ENCODE measurements at places on chromosomes 1 and 21.

DNA sequence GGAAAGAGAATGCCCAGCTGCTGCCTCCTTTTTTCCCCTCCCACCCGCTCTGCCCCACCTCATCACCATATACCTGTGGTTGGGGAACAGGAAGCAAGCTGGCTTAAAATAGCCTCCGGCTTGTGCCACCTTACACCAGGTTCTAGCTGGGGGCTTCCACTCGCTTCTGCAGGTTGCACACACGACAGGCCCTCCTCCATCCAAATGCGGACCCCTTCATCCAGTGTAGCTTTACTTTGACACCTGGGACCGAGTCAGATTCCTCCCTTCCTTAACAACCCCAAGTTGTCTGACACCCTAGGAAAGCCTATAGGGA is 14.6 kb downstream of the BLACAT1 start:
- DNase-seq = no peak

DNA sequence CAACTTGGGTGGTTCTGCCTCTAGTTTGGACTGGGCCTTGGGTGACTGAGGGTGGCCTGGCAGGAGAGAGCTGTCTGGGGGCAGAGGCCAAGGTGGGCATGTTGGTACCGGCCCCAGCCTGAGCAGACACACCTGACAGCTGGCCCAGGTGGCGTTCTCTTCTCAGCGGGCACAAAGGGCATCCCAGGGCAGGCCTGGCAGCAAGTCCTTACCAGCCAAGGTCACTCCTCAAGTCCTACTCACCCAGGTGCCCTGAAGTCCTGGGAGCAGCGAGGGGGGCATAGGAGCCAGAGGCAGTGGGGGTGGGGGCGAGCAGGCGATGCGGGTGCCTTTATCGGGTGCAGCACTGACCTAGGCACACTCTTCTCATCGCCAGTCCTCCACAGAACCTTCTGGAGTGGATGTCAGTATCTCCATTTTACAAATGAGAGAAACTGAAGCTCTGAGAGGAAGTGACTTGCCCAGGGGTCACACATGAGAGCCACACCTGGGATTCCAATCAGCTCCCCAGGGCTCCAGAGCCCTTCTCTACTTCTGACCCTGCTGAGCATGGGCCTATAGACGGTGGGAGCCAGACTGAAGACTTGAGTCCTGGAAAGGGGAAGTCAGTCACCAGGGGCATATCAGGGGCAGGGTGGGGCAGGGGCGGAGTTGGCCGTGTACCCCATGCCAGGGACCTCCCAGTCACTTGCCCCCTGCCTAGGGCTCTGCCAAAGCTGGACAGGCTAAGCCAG is 587 bp upstream of the SLC25A34 start:
- no peak for DNase-seq

- no peak for DNase-seq
These were observed 55.3 kb upstream of the CNTN2 start for GRCh38 chr1:204987689-204988088.

- DNase-seq = no peak
These were observed 179.6 kb downstream of the DHRS3 start for GRCh38 chr1:12438349-12438924.

GRCh38 chr1:54543729-54544496 is 4.1 kb upstream of the ACOT11 start:
- DNase-seq = no peak

DNA sequence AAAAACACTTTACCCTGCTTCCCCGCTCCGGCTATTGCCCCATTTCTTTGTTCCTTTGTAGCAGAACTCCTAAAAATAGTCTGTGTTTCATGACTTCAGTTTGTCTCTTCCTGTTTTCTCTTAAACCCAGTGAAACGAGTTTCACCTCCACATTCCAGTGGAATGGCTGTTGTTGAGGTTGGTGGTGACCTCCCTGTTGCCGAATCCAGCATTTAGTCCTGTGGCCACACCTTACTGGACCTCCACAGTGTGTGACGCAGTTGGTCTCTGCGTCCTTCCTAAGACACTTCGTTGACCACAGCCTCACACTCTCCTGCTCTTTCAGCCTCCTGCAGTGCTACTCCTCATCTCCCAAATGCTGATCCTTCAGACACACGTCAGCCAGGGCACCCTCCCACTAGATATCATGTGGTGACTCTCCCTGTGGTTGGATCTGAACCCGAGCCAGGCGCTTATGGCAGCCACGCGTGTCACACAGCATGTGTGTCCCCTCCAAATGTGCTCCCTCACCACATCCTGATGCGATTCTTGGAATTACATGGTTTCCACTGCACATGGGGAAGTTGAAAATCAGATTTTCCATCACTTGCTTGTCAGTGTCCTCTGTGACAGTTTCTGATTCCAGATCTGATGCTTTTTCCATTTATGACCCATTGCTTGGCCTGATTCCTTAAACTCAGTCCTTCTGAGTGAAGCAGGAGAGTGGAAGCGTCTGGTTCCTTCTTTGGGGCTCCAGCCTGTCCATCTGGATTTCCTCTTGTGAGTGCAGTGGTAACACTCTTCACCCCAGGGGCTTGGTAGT is 99.1 kb upstream of the ARTN start:
- DNase-seq = no peak

- DNase-seq = no peak
These were observed 29.1 kb downstream of the B3GALT2 start for GRCh38 chr1:193157360-193157759.

GRCh38 chr1:221886743-221887414 is 145.0 kb upstream of the DUSP10 start:
- DNase-seq = no peak

- DNase-seq = no peak
These were observed 184.5 kb downstream of the CAMTA1 start for GRCh38 chr1:6969762-6970161.

DNA sequence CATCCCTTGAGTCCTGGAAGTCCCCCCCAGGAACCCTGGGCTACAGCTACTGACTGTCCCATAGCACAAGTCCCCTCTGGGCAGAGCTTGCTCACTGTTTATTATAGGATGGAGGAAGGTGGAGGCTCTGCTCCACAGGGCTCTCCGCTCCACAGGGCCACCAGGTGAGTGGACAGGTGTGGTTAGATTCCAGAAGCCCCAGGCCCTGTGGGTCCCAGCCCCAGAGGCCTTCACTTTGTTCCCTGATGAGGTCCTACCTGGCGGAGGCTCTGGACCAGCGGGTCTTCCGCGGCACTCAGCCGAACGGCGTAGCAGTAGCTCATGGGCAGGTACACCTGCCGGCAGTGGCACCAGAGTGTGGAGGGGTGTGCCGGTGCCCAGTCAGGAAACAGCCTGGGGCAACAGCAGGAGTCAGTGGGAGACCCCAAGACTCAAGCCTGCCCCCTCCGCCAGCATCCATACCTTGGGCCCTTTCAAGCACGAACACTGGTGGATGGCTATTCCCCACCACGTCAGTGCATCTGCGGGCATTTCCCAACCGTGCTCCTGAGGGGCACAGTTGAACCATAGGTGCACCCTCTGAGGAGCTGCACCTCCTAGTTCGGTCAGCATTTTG is 12.3 kb downstream of the LSS start:
- DNase-seq = no peak

- no peak for DNase-seq
These were observed 14.8 kb upstream of the PIGM start for GRCh38 chr1:160046494-160047110.

DNA sequence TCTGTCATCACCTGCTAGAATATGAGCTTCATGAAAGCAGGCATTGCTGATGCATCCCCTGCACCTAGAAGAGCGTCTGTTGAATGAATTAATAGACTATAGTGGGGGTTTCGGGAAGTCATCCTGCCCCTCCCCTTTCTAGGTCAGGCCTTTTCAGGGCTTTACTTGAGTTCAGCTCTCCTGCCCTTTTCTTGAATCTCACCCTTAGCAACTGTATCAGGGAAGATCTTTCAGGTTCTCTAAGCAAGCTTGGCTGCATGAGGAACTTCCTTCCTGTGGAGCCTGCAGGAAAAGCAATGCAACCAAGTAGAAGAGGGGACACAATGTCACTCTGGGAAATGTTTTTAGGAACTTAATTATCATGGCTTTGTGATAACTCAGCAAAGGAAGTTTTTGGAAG is 27.2 kb upstream of the KIAA0040 start:
- no peak for DNase-seq

GRCh38 chr1:46798810-46799209 is at the start of gene CYP4B1:
Gene CYP4B1 (plus strand): TSS chr1:46799046. CDS start chr1:46799082, 36 bp downstream.
- no peak for DNase-seq

- DNase-seq = no peak
These were observed 7.2 kb upstream of the CLCA1 start for GRCh38 chr1:86461482-86461881.

GRCh38 chr1:18855573-18855972 is 3.9 kb downstream of the TAS1R2 start:
- DNase-seq = no peak

DNA sequence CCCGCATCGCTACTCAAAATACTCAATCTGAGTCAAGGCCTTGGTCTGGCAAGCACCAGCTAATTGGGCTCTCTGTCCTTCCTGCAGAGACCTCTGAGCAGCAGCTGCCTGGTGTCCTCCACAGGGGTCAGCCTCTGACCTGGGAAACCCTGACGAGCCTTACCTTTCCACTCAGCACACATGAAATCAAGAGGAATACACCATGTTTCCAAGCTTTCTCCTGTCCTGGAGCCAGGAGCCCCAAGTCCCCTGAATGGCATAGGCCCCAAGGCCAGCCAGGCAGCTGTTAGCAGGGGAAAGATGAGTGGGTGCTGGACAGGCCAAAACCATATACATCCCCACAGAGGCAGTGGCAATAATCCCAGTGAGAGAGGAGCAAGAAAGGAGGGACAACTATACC is 27.2 kb upstream of the TSPEAR start:
- DNase-seq = no peak

GRCh38 chr21:45423968-45424853 is 19.2 kb downstream of the COL18A1 start:
- DNase-seq = no peak

DNA sequence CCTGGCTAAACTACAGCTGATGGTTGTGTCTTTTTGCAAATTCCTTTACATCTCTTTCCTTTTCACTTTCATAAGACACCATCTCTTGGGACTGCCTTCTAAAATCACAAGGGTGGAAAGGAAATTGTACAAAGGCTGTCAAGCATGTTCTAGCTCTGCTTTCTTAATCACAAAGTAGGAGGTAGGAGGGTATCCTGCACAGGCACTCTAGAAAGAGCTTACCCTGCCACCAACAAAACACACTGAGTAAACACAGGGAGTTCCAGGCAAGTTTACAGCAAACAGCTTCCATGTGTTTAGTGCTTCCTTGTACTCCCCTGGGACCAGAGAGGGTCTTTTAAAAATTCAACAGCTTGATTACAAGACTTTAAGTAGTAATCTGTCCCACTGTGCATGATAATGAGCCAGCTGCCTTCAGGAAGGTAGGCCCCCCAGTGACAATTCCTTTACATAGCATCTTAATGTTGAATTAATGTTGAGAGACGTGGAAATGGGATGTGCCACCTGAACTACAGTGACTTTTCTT is 2.4 kb downstream of the PLPP3 start:
- no peak for DNase-seq

- DNase-seq = no peak
These were observed 271.3 kb upstream of the B3GALT2 start for GRCh38 chr1:193457676-193458075.

GRCh38 chr1:223140611-223141405 is 2.2 kb downstream of the TLR5 start:
- no peak for DNase-seq

- peak; percentile 84 for DNase-seq
These were observed 51.9 kb upstream of the SYNC start for GRCh38 chr1:32754317-32755097.

- DNase-seq = no peak
These were observed 34.1 kb downstream of the EGLN1 start for GRCh38 chr1:231387770-231388669.

DNA sequence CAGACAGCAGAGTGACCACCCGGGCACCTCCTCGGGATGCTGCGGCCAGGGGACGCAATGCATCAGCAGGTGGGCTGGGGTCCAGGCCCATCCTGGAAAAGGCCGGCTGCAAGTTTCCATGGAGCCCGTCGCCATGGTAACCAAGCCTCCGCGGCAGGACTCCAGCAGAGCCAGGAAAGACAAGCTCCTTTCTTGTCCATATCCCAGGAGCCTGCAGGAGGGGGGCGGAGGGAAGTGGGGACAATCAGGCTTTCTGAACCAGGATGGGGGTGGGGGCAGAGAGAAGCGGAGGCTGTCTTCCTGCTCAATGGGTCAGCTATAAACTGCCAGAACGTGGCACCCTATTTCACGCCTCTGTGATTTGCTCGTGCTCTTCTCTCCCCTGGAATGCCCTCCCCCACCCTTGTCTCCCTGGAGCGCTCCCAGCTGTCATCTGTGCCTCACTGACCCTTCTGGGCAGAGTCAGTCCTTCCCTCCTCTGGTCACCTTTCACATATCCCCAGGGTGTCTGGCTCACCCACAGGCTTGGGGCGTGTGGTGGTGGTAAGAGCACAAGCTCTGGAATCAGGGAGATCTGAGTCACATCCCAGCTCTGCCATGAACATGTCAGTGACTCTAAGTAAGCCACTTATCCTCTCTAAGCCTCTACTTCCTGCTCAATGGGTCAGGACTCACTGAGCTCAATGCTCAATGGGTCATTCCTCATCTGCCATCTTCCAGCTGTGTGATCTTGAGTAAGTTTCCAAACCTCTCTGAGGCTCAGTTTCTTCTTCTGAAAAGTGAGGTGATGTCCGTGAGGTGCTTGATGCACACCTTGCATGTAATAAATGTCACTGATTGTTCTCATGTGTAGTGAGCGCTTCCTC is 58.9 kb upstream of the LAPTM5 start:
- DNase-seq = peak; percentile 84

- no peak for DNase-seq
These were observed 35.0 kb downstream of the ACKR1 start for GRCh38 chr1:159239551-159240220.
